ENCODE measurements at places on chromosomes 6 and 20. TPM values are rescaled to one million over a fixed set of nuclear protein-coding genes. Genes with fewer than 3 reads are reported as not detected.

The TAGAP gene
- total RNA-seq: 8.2 TPM

DNA sequence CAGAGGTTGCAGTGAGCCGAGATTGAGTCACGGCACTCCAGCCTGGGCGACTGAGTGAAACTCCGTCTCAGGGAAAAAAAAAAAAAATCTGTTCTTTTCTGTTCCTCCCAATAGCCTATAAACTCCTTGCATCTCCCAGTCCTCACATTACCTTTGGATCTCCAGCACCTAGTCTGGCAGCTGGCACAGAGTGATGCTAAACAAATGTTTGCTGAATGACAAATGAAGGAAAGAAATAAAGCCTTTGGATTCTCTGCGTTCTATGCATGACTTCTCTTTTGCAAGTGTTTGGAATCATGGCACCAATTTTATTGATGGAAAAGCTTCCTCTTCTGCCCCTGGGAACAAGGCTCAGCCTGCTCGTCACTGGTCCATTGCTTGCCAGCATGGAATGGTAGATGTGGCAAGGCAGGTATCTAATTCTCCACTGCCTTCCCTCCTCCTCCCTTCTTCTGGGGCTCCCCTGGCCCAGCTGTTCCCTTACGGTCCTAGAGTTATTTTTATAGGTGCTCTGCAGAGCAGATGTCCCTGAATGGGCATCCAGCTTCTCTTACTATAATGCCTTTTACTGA lies 53.6 kb upstream of the FYN start:
- no peaks in the 10 kb centered on the region for H3K36me3 ChIP-seq
- H3K4me1 ChIP-seq: peaks cover 8% of the 10 kb centered on the region
- no peak overlapping the region for H3K4me3 ChIP-seq
- no peaks in the 10 kb centered on the region for H3K27me3 ChIP-seq

GRCh38 chr6:136341967-136342366 lies 52.3 kb upstream of the BCLAF1 start:
- no peak overlapping the region for H3K27ac ChIP-seq

- peaks cover 86% of the 10 kb centered on the region for H3K36me3 ChIP-seq
- H3K27ac ChIP-seq: no peak overlapping the region
- no peaks in the 10 kb centered on the region for H3K4me1 ChIP-seq
- no peaks in the 10 kb centered on the region for H3K27me3 ChIP-seq
- no peak for DNase-seq
Observed at GRCh38 chr6:167948716-167949115, 48.8 kb upstream of the KIF25 start.

DNA sequence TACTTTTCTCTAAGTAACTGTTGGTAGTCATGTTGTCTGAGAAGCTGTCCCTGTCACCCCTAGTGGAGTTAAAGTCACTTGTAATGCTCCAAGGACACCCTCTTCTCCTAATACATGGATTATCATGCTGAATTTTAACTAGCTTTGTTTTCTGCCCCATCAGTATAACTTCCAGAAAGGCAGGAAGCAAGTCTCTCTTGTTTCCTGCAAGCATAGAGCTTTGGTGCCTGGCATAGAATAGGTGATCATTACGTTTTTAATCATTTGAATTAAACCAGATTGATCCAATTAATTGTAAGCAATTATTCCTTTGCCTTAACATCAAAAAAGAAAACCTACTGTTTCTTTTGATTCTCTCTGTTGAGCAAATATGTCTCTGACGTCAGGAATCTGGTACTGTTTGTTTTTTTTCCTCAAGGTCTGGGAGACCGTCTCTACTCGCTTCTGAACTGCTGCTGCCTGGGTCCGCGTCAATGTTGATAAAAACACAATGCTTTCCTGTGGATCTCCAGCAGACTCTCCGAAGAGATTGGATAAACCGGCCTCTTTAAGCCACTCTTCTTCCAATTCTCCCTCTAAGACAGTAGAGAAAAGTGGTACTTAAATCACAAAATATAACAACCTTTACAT lies 71.8 kb downstream of the ARHGAP18 start:
- peaks cover 21% of the 10 kb centered on the region for H3K36me3 ChIP-seq
- peaks cover 4% of the 10 kb centered on the region for H3K4me1 ChIP-seq
- peak overlapping the region; percentile 42 for H3K27ac ChIP-seq
- H3K4me3 ChIP-seq: no peak overlapping the region
- H3K27me3 ChIP-seq: no peaks in the 10 kb centered on the region

- H3K36me3 ChIP-seq: no peaks in the 10 kb centered on the region
- no peaks in the 10 kb centered on the region for H3K27me3 ChIP-seq
- no peak for DNase-seq
- H3K27ac ChIP-seq: no peak overlapping the region
Observed at GRCh38 chr20:61807471-61808160, 258.1 kb downstream of the TAF4 start.

DNA sequence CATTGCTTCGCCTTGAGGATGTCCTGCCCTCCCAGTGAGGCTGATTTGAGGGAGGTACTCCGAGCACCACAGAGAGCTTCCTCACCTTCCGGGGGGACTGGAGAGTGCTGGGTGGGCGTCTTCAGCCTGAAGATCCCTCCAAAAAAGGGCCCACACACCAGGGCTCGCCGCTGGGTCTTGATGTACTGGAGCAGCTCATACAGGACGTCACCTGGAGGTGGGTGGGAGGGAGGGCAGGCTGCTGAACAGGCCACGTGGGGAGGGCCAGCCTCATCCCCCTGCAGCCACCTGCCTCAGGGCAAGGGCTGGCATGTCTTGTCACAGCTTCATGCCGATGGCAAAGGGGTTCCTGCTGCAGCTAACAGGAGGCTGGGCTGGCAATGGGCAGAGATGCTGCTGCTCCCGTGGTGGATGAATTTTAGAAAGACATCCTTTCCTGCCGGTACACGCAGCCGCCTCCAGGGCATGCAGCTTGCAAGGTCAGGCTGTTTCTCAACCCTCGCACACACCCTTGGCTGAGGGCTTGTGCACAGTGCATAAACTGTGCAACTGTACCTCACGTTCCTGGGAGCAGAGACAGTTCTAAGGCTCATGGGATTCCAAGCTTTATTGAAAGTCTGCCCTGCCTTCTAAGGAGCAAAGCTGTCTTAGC lies 14.0 kb downstream of the ETV7 start:
- no peak overlapping the region for H3K27ac ChIP-seq
- H3K27me3 ChIP-seq: no peaks in the 10 kb centered on the region
- no peaks in the 10 kb centered on the region for H3K36me3 ChIP-seq
- no peak for DNase-seq
- peaks cover 18% of the 10 kb centered on the region for H3K4me1 ChIP-seq
- no peak overlapping the region for H3K4me3 ChIP-seq

The AGER gene
- total RNA-seq: 616 TPM
